CD4-positive, alpha-beta memory T cell (primary cell): ENCODE measurements at places on chromosomes 4 and X.

GRCh38 chr4:156021298-156021697 is 67.6 kb upstream of the CTSO start:
- DNase-seq, result peak; percentile 1

GRCh38 chr4:67744561-67745283 is 9.5 kb downstream of the GNRHR start:
- DNase-seq, result no peak

- no peak for DNase-seq
These were observed 134.7 kb upstream of the FMR1 start for GRCh38 chrX:147776988-147777387.

DNA sequence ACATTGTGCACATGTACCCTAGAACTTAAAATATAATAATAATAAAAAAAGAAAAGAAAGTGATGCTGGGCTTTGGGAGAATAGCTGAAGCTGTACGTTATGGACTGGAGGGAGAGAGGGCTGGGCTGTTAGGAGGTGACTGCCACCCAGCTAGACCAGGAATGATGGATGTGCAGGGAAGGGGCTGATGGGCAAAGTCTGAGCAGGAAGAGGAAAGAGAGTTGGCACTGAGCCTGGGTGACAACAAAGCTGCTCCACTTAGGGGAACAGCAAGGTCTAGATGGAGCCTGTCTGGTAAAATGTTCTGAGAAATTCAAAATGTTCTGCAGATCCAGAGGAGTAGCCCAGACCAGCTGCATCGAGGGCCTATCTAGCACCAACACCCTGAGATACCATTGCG is 32.3 kb downstream of the MED28 start:
- no peak for DNase-seq

DNA sequence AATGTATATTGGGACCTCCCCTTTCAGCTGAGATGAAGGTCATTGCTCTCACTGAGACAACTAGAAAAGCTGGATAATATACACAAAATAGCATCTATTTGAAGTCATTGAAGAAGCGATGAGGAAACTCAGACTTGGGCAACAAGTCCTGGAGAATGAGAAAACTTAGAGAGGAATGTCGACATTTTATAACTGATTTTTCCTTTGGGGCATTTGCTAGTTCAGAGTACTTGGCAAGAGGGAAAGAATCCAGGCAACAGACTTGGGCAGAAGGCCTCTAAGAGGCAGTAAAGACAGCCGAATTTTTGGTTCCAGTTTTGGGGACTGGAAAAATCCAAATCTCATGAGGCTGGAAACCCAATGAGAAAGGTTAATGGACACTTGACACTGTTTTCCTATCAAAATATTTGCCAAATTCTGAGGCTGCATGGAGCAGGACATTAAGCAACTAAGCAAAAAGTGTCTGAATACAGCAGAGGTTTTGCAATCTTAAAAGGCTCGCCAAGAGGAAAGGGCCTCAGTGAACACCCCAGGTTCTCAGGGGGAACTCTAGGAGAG is 21.0 kb upstream of the ANXA5 start:
- no peak for DNase-seq

GRCh38 chr4:154120690-154121345 is 331.9 kb upstream of the SFRP2 start:
- no peak for DNase-seq

DNA sequence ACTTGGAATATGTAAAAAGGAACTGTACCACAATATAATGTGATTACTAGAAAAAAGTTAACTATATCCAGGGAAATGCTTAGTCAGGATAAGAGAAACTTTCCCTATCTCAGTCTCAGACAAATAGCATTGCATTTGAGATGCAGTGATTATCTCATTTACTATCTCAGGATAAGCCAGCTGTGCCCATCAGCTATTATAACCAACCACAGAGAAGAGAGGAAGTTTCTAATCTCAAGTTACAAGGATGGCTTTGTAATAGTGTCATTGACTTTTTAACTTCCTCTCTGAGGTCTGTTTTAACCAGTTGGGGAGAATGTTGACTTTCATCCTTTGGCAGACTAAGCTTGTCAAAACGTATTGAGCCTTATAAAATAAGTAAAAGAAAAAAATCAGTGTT is 56.5 kb downstream of the SNX25 start:
- peak; percentile 42 for DNase-seq

DNA sequence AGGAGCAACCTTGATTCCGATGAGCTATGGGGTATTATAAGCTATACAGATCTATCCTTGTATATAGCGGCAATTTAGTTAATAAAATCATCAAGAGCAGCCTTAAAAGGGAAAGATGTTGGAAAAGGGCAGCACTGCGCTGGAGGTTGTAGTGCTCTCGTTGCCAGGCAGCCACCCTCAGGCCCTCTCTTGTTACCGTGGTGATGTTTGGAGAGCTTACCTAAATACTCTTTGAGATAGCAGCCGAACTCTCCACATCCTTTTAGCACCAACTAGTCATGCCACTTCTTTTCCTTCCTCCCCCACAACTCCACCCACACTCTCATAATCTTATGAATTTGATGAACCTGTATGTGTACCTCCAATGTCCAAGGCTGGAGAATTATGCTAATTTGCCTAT is 3.8 kb upstream of the RADX start:
- peak; percentile 74 for DNase-seq

GRCh38 chr4:156188596-156188995 is 234.9 kb upstream of the CTSO start:
- DNase-seq, result no peak

- DNase-seq, result no peak
These were observed 618.8 kb downstream of the GLUD2 start for GRCh38 chrX:121666171-121666570.

DNA sequence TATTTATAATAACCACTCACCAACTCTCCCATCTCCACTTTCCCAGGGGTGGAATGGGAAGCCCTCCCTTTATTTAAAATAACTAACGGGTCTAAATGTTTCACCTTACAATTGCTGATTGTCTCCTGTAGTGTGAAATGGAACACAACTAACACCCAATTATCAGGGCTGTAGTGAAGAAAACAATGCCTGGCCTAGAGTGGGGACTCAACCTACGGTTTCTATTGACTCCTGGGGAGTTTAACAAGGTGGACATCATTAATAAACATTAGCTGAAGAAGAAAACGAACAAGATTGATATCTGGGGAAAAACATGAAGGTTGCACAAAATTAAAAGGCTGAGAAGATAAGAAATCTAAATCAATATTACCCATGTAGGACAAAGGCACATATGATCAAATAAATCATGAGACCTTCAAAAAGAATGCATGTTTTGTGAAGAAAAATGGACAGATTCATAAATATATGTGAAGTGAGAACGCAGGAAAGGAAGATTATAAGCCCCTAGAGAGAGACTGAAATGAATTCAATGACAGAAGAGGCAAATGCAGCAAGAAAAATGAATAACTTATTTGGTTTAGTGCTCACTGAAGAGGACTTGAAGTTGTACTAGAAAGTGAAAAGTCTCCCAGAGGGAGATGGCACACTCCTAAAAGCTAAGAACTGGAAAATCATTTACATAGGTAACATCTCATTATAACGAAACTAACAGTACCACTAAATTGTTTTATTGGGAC is 593.0 kb upstream of the AADAT start:
- DNase-seq, result no peak

DNA sequence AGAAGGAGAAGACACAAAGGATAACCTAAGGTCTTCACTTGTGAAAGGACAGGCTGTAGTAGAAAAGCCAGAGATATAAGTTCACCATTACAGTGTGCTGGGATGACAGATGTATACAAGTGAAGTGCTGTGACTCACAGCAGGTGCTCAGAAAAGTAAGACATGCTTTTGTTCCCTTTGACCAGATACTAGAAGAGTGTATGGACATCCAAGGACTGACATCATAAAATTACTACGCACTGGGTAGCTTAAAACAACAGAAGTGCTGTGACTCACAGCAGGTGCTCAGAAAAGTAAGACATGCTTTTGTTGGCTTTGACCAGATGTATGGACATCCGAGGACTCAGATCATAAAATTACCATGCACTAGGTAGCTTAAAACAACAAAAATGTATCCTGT is 61.6 kb upstream of the BTC start:
- DNase-seq, result no peak

DNA sequence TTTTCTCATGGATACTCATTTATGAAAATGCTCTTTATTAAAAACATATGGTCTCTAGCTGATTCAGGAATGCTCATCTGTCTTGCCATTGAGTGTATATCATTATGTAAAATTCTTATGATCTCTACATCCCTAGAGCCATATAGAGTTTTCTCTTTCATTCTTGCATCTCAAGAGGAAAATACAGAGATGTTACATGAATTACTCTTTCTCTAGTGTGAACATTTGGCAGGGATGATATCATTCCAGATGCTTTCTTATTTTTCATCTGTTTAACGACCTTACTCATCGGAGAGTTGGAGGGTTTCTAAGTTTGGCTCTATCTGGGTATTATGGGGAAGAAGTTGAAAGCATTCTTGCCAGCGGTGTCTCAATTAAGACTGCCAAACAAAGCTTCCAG is 202.9 kb upstream of the SLC7A11 start:
- DNase-seq, result no peak

GRCh38 chr4:38752941-38753806 is 29.6 kb downstream of the TLR10 start:
- no peak for DNase-seq

GRCh38 chrX:132023896-132024386 is 839 bp downstream of the STK26 start:
- DNase-seq, result peak; percentile 54

DNA sequence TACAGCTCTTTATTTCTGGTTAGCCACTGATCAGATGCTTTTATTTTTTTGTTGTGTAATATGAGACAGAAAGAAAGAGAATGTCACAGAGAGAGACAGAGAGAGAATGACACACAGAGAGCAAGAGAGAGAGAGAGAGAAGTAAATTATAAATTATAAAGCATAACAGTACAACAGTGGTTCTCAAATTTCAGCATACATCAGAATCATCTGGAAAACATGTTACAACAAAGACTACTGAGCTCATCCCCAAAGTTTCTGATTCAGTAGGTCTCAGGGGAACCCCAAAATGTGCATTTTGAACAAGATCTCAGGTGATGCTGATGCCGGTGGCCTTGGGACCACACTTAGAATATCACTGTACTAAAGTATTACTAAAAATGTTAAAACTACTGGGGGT is 245.8 kb upstream of the DIAPH2 start:
- DNase-seq, result no peak

- no peak for DNase-seq
These were observed 2004.3 kb upstream of the ADGRL3 start for GRCh38 chr4:59195839-59196238.

GRCh38 chr4:139734201-139734874 is 68.7 kb downstream of the MGST2 start:
- DNase-seq, result no peak

- DNase-seq, result no peak
These were observed 54.3 kb upstream of the TET2 start for GRCh38 chr4:105092356-105092755.

GRCh38 chr4:137065311-137065710 is 467.0 kb downstream of the PCDH18 start:
- no peak for DNase-seq

DNA sequence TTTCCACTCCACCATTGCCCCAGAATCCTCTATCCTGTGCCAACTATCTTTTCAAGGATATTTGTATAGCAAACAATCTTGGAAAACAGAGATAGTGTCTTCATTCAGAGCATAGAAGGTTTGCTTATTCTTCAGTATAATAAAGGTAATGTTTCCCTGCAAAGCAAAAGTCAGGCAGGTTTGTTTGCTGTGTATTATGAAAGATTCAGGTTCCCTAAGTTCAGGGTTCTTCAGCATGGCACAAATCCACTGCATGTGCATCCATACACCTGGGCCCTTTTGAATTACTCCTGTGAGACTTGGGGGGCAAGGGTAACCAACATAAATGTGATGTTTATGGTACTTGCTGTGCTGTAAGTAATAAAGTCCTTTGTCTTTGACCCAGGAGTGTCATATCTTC is 33.2 kb upstream of the ZC4H2 start:
- no peak for DNase-seq

GRCh38 chr4:41287852-41288251 is 31.1 kb downstream of the UCHL1 start:
- DNase-seq, result no peak

GRCh38 chr4:184796906-184797305 is 28.9 kb downstream of the ACSL1 start:
- no peak for DNase-seq

- no peak for DNase-seq
These were observed 293.2 kb upstream of the PRPS2 start for GRCh38 chrX:12497832-12498591.

- no peak for DNase-seq
These were observed 332.9 kb upstream of the CPEB2 start for GRCh38 chr4:14669371-14669770.

- DNase-seq, result no peak
These were observed 116.4 kb upstream of the PUDP start for GRCh38 chrX:7264399-7264798.

DNA sequence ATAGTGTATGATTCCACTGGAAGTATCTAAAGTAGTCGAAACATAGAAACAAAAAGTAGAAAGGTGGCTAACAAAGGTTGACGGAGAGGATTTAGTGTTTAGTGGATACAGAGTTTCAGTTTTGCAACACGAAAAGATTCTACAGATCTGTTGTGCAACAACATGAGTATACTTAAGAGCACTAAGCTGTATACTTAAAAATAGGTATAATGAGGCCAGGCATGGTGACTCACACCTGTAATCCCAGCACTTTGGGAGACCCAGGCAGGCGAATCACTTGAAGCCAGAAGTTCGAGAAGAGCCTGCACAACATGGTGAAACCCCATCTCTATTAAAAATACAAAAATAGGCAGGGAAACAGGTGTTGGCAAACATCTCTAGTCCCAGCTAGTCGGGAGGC is 7.9 kb upstream of the ATRX start:
- no peak for DNase-seq

GRCh38 chr4:72205831-72206230 is 174.0 kb downstream of the NPFFR2 start:
- no peak for DNase-seq

DNA sequence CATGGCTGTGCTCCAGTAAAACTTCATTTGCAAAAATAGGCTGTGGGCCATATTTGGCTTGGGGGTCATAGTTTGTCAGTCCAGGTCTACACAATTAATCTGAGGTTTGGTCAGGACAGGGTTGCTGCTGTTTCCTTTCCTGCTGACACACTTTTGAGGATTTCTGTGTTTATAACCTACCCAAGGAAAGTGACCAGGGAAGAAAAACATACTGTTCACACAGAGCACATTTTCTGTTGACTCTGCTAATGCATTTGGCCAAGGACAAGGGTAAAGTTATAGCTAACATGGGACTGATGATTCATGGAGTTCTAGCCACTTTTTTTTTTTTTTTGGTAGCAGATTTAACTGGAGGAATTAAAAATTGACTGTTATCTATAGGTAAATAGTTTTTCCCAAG is 43.9 kb upstream of the GEMIN8 start:
- DNase-seq, result no peak

- no peak for DNase-seq
These were observed 328.3 kb downstream of the DHX15 start for GRCh38 chr4:24256066-24256465.

- DNase-seq, result no peak
These were observed 31.3 kb downstream of the IGFBP7 start for GRCh38 chr4:57078685-57079521.

GRCh38 chr4:119746951-119747350 is 118.3 kb upstream of the PDE5A start:
- DNase-seq, result no peak

GRCh38 chr4:8850830-8851188 is 20.8 kb downstream of the HMX1 start:
- DNase-seq, result no peak

GRCh38 chr4:174928575-174929253 is 10.6 kb downstream of the ADAM29 start:
- no peak for DNase-seq
